ENCODE measurements at places on chromosomes 6 and 20.

GRCh38 chr6:149166747-149167146 lies 150.8 kb upstream of the TAB2 start:
- DNase-seq = no peak

- DNase-seq = no peak
Observed at GRCh38 chr6:144075875-144076274, 19.5 kb downstream of the SF3B5 start.

GRCh38 chr6:157648561-157648960 lies 174.5 kb upstream of the SNX9 start:
- DNase-seq = peak; percentile 24

- no peak for DNase-seq
Observed at GRCh38 chr6:43915986-43916923, 146.2 kb downstream of the VEGFA start.

DNA sequence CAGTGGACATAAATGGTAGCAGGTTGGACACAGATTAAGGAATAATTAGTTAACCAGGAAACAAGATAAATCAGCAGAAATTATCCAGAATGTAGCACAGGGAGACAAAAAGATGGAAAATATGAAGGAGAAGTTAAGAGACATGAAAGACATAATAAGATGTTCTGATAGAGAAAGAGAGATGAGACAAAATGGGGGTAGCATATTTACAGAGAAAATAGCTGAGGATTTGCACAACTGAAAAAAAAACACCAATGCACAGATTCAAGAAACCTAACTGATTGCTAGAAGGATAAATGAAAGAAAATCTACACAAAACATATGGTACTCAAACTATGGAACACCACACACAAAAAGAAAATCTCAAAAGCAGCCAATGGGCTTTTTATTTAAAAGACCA lies 34.6 kb upstream of the TBC1D22B start:
- DNase-seq = no peak

DNA sequence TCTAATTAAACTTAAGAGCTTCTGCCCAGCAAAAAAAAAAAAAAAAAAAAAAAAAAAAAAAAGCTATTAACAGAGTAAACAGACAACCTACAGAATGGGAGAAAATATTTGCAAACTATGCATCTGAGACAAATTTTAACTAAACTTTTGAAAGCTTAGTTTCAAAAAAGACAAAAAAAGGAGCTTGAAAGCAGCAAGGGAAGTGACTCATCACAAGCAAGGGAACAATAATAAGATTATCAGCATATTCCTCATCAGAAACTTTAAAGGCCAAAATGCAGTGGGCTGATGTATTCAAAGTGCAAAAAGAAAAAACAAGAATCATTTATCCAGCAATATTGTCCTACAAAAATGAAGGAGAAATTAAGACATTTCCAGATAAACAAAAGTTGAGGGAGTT lies 158.6 kb downstream of the RNF144B start:
- no peak for DNase-seq

DNA sequence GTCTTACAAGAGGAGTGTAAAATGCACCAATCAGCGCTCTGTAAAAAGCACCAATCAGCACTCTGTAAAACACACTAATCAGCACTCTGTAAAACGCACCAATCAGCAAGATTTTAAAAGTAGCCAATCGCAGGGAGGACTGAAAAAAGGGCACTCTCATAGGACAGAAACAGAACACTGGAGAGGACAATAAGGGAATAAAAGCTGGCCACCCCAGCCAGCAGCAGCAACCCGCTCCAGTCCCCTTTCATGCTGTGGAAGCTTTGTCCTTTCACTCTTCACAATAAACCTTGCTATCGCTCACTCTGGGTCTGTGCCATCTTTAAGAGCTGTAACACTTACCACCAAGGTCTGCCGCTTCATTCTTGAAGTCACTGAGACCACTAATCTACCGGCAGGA lies 1.7 kb upstream of the AIG1 start:
- no peak for DNase-seq

GRCh38 chr20:45999557-46000261 lies 9.0 kb upstream of the MMP9 start:
- no peak for DNase-seq

- no peak for DNase-seq
Observed at GRCh38 chr6:37058084-37058586, 52.7 kb downstream of the FGD2 start.
